Myocyte (in vitro differentiated cells): ENCODE measurements at places on chromosomes 12 and 14. TPM values are rescaled to one million over a fixed set of nuclear protein-coding genes. Genes with fewer than 3 reads are reported as not detected.

GRCh38 chr14:46488374-46488773 lies 163.2 kb downstream of the RPL10L start:
- DNase-seq, result no peak

DNA sequence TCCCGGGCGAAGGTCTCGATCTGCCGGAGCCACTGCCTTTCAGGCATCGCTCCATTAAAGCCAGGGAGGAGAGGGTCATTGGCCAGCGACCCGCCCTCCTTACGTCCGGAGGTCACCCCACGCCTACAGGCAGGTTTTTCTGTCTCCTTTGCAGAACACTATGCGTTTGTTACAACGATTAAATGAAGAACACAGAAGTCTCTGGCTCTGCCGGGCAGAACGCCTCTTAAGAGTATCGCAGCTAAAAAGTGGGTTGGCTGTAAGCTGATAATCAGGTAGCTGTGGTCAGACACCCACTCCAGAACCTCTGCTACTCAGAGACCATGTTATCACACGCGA lies 15.0 kb downstream of the OTX2 start:
- DNase-seq, result no peak

- DNase-seq, result peak; percentile 55
Observed at GRCh38 chr14:101836135-101836534, 74.6 kb downstream of the PPP2R5C start.

- DNase-seq, result peak; percentile 80
Observed at GRCh38 chr14:34099635-34100034, 148.8 kb upstream of the EGLN3 start.

- DNase-seq, result no peak
Observed at GRCh38 chr14:72986214-72986613, 40.7 kb downstream of the ZFYVE1 start.

DNA sequence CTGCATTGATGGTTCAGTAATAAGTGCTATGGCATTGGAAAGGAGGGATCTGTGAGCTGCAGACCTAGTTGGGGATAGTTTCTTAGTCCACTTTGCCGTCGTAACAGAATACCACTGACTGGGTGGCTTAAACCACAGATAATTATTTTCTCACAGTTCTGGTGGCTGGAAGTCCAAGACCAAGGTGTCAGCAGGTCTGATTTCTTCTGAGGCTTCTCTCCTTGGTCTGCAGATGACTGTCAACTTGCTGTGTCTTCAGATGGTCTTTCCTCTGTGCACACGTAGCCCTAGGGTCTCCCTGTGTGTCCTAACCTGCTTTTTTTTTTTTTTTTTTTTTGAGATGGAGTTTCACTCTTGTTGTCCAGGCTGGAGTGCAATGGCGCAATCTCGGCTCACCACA lies 126.1 kb downstream of the MYRFL start:
- no peak for DNase-seq

DNA sequence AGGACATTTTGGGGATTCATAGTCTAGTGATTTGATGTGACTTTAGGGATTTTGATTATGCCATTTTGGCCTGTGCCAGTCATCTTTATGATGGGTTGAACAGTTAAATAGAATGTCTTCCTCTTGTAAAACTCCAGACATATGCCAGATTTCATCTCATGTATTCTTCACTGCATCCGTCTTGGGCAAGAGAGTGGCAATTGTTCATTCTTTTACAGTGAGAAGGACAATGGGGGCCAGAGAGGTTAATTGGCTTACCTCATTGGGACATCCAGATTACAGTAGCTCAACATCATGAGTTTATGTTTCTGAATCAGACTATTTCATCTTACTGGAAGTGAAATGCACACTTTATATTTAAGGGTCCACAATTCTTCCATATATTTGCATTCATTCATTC lies 108.2 kb upstream of the SLC38A2 start:
- DNase-seq, result no peak

DNA sequence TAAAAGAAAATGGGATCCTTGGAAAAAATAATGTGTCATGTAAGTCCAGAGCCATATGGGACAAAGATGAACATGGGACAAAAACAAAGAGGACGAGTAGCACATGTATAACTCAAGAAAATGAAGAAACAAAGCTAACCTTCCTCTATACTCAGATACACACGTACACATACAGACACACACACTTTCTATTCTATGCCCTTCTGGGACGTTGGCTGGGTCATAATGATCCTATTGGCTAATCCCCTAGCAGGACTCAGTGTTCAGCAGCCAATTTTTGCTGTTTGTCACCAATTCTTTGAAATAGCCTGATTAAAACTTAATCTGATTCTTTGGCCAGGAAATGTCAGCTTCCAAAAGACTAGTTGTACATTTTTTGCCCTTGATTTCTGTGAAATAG lies 189.4 kb upstream of the FOXG1 start:
- DNase-seq, result no peak

- no peak for DNase-seq
Observed at GRCh38 chr12:82721726-82722125, 35.0 kb downstream of the TMTC2 start.

DNA sequence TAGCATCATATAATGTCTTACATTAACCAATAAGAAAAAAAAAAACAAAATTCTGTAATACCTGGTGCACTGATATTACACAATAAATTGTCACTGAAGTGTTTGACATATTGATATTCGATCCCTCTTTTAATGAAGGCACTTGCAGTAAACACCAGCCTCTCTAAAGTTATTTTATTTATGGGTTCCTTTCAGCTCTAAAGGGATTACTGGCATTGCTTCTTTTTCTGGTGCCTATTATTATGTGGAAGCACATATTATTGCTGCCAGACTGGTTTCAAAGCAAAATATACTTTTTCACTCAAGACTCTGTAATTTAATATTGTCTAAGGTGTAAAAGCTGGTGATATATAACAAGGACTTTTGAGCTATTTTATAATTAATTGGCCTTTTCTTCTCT lies 1090.5 kb downstream of the TRHDE start:
- DNase-seq, result no peak

GRCh38 chr12:14769466-14769968 lies 33.8 kb downstream of the WBP11 start:
- DNase-seq, result peak; percentile 33

- no peak for DNase-seq
Observed at GRCh38 chr12:123107926-123108681, 42.8 kb downstream of the PITPNM2 start.

Gene IAPP
- total RNA-seq, result not detected in 2 replicates

Gene PTCSC3
- total RNA-seq, result not detected in 2 replicates

Gene ACSM4
- not detected in 2 replicates for total RNA-seq

Gene TMTC1
- total RNA-seq, result 109 and 159 TPM in 2 replicates

Gene CLEC2A
- total RNA-seq, result not detected in 2 replicates

Gene CIROP
- total RNA-seq, result not detected in 2 replicates

Gene LHX5
- total RNA-seq, result not detected in 2 replicates
